ENCODE measurements at places on chromosomes 7 and 10.

- no peak for DNase-seq
These were observed 31.4 kb downstream of the OAT start for GRCh38 chr10:124387078-124387874.

DNA sequence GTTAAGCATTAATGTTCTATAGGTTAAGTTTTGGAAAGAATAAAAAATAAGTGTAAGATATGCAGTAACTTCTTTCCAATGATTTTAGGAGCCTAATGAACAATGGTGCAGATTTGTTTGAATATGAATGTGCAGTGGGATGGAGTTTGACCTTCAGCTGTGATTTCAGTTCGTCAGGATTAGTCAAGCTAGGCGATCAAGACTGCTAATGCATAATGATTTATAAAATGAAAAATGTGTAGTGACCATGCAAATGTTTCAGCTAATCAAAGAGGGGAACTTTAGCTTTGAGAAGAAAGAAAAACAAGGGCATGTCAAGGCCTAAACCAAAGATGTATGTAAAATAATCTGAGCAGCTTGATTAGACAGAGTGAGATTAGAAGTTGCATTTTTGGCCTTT is 208.5 kb downstream of the FOXP2 start:
- no peak for DNase-seq

GRCh38 chr7:73555411-73555982 is 2.0 kb downstream of the BCL7B start:
- DNase-seq, result no peak

DNA sequence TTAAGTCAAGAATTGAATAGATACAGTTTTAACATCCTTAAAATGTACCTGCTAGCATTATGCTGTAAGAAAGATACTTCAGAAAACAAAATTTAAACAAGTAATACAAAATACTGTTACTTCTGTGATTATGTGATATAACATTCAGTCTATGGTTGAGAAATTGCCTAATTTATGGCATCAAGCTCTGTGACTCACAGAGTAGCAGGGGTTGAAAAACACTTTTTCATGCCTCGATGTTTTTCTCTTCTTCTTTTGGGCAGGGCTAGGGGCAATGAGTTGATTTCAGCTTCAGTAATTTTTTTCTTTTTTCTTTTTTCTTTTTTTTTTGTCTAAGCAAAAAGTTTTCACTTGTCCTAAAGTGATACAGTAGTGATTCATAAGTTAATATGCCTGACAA is 209.2 kb downstream of the MBL2 start:
- DNase-seq, result no peak

GRCh38 chr10:116237970-116238369 is 35.0 kb downstream of the GFRA1 start:
- DNase-seq, result no peak

- DNase-seq, result no peak
These were observed 53.8 kb upstream of the BAMBI start for GRCh38 chr10:28623483-28623882.

- DNase-seq, result no peak
These were observed 456.4 kb upstream of the PFKP start for GRCh38 chr10:2610946-2611345.

GRCh38 chr10:124647421-124648130 is 96.6 kb downstream of the FAM53B start:
- no peak for DNase-seq

DNA sequence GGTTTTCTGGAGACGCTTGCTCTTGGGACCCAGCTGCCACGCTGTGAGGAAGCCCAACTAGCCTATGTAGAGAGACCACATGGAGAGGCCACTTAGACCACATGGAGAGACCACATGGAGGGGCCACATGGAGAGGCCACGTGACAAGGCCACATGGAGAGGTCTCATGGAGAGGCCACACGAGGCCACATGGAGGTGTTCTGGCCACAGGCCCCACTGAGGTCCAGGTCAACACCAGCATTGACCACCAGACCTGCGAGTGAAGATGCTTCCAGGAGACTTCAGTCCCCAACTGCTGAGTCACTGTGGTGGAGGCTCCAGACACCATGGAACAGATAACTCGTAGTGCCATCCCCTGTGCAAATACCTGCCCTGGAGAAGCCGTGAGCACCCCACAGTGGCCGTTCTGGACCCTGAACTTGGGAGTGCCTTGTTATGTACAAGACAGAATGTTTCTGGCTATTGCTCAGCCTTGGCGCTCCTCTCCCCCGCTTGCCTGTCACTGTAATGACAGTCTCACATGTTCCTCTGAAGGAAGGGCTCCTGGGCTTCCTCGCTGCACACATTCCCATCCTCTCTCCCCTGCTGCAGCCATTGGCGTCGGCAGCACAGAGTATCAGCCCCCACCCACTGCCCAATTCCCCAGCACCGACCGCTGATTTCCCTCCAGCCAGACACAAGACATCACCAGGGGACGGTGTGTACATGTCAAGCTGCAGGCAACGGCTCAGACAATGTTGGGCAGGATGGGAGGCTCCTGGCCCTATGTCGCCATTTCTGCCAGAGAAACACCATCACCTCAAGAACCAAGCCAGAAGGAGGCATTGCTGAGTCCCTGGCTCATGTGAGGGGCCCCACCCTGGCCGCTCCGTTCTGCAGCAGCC is 49.0 kb upstream of the TNRC18 start:
- DNase-seq, result no peak

GRCh38 chr10:132699411-132700155 is 86.4 kb downstream of the NKX6-2 start:
- DNase-seq, result no peak

DNA sequence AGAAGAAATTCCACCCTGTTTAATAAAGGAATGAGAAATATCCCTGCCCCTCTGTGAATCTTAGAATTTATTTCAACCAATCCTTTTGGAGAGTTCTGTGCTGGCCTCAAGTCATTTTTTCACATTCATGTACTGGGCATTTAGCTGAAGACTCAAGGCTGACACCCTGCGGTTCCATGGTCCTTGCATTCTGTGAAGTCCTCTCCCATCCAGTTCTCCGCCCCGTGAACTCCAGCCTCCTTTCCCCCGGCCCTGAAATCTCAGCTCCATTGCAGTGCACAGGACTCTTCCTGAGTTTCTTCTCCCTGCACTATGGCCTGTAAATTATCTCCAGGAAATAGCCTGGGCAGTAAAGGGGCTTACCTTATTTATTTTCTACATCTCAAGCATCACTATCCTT is 183.0 kb upstream of the KCND2 start:
- no peak for DNase-seq

GRCh38 chr7:93011351-93012294 is 106.2 kb downstream of the SAMD9 start:
- no peak for DNase-seq

- DNase-seq, result no peak
These were observed 16.7 kb downstream of the SEC31B start for GRCh38 chr10:100502926-100503494.

GRCh38 chr7:106658316-106659165 is 2.4 kb downstream of the CCDC71L start:
- DNase-seq, result no peak

DNA sequence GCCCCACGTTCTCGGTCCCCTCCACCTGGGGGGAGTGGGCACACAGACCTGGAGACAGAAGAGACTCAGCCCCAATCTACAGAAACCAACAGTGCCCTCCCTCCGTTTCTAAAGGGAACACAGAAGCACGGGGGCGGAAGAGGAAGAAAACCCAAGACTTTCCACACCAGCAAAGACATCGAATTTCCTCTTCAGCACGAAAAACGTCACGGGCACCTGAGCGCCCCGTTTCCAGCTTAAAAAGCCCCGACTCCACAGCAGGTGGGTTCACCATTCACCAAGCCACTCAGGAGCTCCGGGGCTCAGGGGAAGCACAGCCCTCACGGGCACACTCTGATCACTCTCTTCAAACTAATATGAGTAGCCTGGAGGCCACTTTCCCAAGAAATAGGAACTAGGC is 19.6 kb downstream of the NUDT1 start:
- no peak for DNase-seq

DNA sequence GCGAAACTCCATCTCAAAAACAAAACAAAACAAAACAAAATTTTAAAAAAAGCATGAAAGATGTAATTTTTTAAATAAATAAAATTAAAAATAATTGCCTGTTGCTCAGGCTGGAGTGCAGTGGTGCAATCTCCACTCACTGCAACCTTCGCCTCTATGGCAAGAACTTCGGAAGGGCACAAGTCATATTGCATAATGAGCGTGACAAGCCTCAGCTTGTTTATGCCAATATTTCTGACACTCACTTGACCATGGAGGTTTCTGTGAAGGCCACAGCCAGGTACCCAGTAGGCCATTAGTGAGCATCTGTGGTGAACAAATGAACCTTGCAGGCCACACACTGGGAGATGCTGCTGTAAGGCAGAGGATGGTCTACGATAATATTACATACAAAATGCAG is 106.1 kb upstream of the KMT2C start:
- DNase-seq, result no peak

DNA sequence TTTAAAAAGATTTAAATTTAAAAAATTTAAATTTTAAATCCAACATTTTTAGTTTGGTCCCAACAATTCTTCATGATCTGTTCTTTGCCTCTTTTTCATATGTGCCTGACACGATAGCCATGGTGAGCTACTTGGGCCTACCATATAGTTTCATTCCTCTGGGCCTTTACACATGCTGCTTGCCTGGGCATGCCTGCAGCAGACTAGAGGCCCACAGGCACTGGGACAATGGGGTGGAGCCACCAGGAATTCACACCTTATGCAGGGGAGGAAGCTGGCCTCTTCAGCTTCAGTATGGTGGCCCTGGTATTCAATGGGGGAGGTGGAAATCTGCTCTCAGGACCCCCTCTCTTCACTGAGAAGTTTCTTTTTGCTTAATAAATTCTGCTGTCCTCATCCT is 37.8 kb upstream of the ZNF365 start:
- no peak for DNase-seq

GRCh38 chr10:127142136-127142535 is 54.3 kb downstream of the INSYN2A start:
- DNase-seq, result no peak

DNA sequence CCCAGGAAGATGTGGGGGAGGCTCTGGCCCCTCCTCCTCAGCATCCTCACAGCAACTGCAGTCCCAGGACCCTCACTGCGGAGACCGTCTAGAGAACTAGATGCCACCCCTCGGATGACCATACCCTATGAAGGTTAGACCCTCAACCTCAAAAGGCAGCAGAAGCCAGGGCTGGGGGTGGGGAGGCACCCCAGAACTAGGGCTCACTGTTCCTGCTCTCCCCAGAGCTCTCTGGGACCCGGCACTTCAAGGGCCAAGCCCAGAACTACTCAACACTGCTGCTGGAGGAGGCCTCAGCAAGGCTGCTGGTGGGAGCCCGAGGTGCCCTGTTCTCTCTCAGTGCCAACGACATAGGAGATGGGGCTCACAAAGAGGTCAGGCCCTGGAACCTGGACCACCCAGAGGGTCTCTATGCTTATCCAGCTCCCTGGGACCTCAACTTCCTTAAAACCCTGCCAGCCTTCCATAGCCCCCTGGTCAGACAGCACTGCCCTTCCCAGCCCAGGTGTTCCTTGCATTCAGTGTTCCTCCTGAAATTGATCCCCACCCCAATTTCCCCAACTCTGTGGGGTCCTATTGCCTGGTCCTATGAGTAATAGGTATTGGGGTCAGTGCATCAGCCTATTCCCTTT is 3.7 kb downstream of the SEMA4G start:
- DNase-seq, result no peak

GRCh38 chr7:37211097-37211880 is 237.4 kb downstream of the ELMO1 start:
- no peak for DNase-seq

GRCh38 chr7:98978672-98979071 is 100.3 kb downstream of the TRRAP start:
- DNase-seq, result no peak

DNA sequence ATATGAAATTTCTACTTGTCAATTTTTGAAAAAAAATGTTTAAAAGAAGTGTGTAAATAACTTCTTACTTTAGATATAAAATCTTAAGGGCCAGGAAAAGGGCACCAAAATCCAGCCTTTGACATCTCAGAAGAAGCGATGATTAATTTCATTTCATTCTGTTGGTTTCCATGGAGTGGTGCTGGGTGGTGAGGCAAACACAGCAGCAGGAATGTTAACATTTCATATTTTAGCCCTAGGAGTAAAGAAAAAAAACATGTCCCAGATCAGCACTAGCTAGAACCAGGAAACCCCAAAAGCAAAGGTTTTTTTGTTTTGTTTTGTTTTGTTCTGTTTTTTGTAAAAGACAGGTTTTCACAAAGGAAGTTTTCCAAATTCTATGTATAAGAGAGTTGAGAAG is 298.8 kb upstream of the C7orf33 start:
- no peak for DNase-seq

GRCh38 chr10:106401161-106401560 is 763.3 kb downstream of the SORCS1 start:
- DNase-seq, result no peak

GRCh38 chr10:112137154-112137987 is 46.2 kb downstream of the GPAM start:
- DNase-seq, result peak; percentile 13

GRCh38 chr7:1169409-1170368 is 9.7 kb upstream of the ZFAND2A start:
- DNase-seq, result peak; percentile 96

DNA sequence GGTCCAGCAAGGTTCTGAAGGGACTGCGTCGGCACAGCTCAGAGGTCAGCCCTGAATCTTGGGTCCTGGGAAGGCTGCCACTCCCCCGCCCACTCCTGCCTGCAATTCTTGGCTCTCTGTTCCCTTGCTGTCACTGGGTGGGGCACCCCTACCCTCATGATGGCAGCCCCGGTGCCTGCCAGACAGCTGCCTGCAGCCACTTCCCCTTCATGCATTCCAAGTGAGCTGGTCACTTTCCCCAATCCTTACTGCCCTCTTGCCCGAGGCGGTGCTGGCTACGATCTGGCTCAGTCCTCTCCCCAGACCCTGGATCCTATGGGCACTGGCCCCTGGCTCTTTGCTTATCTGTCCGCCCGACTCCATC is 14.2 kb downstream of the MYL10 start:
- DNase-seq, result no peak

DNA sequence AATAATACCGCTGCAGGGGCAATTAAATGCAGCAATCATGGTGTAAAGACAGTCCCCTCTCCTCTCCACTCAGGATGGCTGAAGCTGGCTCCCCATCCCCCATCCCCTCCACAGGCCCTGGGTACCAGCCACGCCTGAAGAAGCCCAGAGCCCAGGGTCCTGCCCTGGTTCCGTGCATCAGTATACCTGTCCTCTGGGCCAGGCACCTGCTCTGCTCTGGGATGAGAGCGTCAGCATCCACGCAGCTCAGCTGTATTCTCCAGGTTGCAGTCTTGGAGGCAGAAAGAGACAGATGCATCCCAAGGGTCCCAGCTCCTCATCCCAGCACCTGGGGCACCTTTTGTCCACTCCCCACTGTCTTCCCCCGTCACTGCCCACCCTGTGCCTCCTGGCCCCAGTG is 233.8 kb downstream of the TCERG1L start:
- DNase-seq, result no peak
